Cardiac muscle cell (in vitro differentiated cells and primary cell): ENCODE measurements at places on chromosomes 2 and 18.
A peak's percentile ranks its signal among the peaks of the same experiment; 100 is the strongest.

- no peak for DNase-seq
These were observed 24.8 kb upstream of the STARD7 start for GRCh38 chr2:96233436-96233835.

DNA sequence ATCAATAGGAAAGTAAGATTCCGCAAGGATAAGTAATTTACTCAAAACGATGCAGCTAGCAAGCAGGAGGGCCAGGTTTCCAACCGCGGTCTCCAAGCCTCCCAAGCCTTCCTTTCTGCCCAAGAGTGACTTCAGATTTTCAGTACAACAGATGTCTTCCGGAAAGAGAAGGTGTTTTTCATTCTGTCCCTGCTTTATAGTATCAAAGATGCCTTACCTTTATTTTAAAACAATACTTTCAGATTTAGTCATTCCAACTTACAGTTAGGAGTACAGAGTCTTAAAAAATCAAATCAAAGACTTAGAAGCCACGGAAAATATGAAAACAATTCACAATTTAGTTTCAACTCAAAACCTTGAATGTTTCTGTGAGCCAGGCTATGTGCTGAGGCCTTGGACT, 43.6 kb downstream of the CYB5A start:
- no peak for DNase-seq

- no peak for DNase-seq
These were observed 183.1 kb upstream of the MC4R start for GRCh38 chr18:60555625-60556024.

DNA sequence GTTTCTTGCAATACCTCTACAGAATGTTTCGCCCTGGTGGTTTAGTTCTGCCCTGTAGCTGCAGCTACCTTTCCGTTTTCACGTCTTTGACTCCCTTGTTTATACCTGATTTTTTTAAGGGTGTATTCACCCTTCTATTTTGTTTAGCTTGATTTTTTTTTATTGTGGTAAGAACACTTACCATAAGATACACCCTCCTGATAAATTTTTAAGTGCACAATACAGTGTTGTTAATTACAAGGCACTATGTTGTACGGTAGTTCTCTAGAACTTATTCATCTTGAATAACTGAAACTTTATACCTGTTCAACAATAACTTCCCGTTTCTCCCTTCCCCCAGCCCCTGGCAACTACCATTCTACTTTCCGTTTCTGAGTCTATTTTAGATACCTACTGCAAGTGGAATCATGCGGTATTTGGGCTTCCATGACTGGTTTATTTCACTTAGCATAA, 48.9 kb upstream of the NABP1 start:
- no peak for DNase-seq

DNA sequence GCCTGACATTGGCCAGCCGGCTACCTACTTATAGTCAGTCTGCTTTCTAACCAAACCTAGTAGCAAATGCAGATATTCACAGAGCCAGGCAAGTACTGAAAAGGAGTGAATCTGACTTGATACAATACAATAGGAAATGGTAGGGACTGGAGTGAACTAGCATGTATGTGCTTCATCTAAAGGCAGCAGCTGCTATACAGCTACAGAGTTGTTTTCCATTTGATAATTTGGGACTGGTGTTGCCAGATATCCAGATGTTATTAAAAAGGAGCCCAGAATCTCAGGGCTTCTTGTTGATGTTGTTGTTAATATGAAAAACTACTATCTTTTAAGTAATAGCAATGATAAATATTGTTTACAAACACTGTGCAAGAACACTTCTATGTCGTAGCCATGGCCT, 159.4 kb downstream of the BABAM2 start:
- no peak for DNase-seq

- DNase-seq = no peak
These were observed 6.5 kb upstream of the COBLL1 start for GRCh38 chr2:164847981-164848741.

- DNase-seq = peak; percentile 29
These were observed 23.3 kb downstream of the KLF7 start for GRCh38 chr2:207142461-207142860.

DNA sequence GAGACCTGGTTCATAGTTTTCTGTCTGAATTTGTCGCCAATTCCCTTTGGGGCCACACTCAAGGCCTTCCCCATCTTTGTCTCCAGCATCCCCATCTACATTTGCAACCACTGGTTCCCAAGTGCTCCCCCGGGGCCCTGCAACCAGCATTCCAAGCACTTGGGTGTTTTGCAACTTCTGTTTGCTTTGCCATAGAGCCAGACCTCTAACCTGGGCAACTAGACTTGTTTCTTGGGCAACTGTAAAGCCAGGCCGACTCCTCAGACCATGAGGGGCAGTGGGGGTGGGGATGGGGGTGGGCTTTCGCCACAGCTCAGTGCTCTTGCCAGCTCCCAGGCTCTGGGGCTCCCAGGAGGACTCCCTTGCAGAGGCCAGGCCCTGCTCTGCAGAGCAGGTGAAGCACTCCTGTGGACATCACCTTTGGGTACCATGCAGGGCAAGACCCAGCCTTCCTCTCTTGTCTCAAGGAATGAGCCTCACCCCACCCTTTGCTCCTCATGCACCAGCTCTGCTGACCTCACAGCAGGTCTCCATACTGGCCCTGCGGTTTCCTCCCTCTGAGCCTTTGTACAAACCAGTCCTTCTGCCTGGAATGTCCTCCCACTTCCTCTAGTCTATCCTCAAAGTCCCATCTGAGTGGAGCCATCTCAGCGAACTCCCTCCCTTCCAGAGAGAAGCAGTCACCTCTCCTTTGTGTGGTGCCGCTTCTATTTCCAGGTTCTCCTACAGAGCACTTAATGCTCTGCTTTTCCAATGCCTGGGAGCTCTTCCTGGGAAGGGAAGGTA, 126.7 kb upstream of the MYCN start:
- no peak for DNase-seq

GRCh38 chr2:159454185-159454584, 162.2 kb downstream of the BAZ2B start:
- DNase-seq = no peak

GRCh38 chr2:67652679-67653078, 255.5 kb downstream of the ETAA1 start:
- DNase-seq = no peak

- DNase-seq = no peak
These were observed 250.6 kb downstream of the SMAD2 start for GRCh38 chr18:47679864-47680263.

DNA sequence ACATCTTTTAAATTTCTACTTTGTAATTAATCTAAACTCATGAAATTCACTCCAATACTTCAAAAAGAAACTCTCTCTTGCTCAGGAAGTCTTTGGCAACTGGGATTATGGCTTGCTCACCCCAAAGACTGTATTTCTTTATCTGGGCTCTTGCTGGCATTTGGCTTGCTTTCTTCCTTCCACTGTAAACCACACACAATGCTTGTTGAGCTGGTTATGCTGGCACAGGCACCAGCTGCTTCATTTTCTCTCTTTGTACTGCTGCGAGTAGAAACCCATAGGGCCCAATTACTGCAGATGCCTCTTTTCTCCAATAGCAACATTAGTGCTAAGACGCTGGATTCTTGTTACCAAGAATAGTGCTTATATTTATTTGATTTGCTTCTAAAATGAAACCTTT, 51.4 kb downstream of the SLC38A11 start:
- no peak for DNase-seq

GRCh38 chr2:134155134-134155533, 98.7 kb upstream of the MGAT5 start:
- no peak for DNase-seq

- peak; percentile 54 for DNase-seq
These were observed 21.9 kb downstream of the PPP3R1 start for GRCh38 chr2:68230241-68231060.

DNA sequence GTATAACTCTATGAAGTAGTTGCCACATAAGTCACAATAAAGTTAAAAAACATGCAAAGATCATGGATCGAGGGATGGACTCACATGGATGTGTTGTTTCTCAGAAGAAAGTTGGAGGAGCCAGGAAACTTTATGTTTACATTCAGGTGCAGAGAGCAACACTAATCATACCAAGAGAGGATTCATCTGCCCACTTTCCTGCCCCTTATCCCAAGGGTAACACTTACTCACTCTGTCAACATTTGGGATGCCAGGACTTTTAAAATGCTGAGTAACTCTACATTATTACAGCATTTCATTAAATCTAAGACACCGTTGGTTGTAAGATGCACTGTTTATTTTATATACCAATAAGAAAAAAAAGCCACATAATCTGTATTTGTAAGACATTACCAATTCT, 170.4 kb downstream of the KCNE4 start:
- DNase-seq = no peak

GRCh38 chr2:158243392-158243791, 141.7 kb downstream of the UPP2 start:
- DNase-seq = no peak

DNA sequence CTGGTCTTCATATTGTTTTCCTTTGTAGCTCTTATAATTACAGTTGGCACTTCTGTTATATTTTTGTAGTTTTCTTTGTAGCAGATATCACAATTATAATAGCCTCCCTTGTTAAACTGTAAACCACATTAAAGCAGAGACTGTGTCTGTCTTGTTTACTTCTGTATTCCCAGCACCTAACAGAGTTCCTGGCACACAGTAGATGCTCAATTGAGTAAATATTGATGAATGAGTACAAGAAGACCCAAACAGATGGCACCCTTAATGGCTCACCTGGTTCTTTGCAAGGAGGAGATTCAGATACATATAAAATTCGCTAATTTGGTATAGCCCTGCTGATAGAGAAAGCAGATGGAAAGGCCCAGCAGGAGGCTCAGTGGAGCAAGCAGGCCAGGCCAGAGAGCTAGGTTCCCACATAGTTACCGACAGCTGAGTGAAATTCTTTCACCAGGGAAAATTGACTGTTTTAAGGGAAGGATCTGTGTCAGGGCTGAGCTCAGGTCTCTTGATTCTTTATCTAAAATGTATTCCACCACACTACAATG, 120.1 kb downstream of the NUP35 start:
- DNase-seq = no peak
